Stimulated activated CD8-positive, alpha-beta memory T cell treated with anti-CD3 and anti-CD28 coated beads, Interleukin-7, amount 100 ng/mL, for 1 hour (primary cell): ENCODE measurements at places on chromosomes 4 and X.

- DNase-seq = no peak
Measured at GRCh38 chrX:51813886-51814460, 70.7 kb downstream of the GSPT2 start.

DNA sequence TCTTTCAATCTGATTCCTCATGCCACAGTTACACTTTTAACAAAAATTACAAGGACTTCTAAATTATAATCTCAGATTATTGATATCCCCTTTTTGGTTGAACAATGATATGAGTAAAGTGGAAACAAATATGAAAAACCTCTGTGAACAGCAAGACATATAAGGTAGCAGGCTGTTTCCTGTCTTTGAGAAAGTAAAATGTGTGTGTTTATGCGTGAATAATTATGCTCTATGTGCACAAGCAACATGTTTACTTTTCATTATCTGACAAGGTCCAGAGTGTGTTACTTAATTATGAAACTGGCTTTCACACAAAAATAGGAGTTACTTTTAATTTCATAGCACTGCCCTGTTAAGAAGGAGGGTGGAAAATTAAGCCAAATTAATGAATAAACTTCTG, 43.1 kb downstream of the DDIT4L start:
- DNase-seq = no peak

DNA sequence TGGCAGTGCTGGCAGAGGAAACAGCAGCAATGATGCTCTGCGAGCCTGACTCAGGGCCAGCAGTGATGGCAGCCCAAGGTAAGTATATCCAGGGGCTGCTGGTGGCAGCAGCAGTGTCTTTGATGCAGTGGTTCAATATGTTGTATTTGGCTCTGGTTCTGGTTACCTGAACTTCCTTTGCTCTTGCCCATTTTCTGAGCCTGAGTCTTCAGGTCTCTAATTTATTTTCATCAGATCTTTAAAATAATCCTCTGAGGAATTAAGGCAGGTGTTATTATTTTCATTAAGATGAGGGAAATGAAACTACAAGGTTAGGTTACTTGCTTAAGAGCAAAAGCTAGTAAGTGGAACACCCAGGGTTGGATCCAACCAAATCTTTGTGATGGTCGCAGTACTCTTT, 102.8 kb upstream of the BMP2K start:
- DNase-seq = no peak

DNA sequence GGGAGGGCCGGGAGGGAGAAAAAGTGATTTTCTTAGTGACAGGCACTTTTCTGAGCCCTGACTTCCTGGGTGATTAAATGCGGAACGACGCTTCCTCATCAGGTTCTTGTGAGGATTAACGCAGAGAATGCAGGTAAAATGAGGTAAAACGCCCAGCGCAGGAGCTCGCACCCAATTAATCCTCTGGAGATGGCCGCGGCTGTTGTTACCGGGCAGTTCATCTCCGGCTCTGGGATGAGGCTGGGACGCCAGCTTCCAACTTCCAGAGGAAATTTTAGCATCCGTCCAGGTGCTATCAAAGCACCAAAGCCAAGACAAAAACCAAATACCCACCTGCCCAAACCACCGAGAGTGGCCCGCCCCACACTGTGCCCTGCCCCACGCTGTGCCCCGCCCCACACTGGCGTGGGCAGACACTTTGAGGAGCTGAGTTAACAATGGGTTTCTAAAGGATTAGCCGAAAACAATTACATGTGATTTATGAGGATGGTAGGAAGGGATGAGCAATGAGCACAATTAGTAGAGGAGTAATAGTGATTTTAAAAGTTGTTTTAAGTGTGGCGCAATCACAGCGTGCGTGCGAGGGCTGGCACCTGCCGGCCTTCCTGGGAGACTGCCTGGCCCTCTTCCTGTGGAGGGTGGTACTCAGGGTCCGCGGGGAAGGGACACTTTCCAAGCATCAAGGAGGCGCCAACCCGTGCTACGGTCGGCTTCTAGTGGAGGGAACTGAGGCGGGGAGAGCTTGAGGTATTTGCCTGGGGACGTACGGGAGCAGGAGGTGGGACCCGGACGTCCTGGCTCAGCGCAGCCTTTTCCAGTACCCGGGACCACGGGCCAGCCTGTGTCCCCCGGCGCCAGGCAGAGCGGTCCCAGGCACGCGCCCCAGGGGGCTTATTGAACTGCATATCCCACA, 41.6 kb upstream of the ADRA2C start:
- no peak for DNase-seq

- no peak for DNase-seq
Measured at GRCh38 chrX:120358737-120359456, 3.0 kb upstream of the ATP1B4 start.

GRCh38 chr4:145735827-145736226, 55.9 kb downstream of the C4orf51 start:
- DNase-seq = no peak

DNA sequence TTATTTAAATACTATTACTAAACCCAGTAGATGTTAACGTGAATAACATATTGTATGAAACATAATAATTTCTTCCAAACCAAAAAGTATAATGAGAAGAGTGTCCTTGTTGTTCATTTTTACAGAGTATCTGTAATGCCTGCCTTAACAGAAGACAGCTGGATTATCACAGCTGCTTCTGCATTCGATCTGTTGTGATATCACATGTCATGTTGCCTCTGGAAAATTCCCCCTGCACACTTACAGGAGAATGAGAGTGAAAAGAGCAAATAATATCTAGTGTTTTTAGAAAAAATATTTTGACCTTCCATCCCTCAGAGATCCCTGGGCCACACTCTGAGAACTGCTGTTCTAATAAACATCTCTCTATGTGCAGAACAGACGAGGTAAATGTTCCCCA, 240.1 kb upstream of the NOCT start:
- no peak for DNase-seq

DNA sequence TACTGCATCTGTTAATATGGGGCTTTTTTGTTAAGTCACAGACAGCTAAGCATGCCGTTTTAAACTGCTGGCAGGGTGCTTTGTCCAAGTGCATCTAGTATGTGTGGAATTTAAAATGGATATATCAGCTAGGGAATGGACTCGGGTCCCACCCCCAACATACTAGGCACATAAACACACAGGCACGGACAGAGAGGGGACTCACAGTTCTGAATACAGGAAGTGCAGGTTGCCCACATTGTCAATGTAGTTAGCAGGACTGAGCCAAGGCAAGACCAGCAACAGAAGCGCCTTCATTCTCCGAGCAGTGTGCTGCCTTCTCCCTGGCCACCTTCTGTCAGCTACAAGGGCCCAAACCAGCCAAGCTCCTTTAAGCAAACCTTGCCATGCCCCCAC, 33.6 kb downstream of the LNX1 start:
- DNase-seq = no peak

DNA sequence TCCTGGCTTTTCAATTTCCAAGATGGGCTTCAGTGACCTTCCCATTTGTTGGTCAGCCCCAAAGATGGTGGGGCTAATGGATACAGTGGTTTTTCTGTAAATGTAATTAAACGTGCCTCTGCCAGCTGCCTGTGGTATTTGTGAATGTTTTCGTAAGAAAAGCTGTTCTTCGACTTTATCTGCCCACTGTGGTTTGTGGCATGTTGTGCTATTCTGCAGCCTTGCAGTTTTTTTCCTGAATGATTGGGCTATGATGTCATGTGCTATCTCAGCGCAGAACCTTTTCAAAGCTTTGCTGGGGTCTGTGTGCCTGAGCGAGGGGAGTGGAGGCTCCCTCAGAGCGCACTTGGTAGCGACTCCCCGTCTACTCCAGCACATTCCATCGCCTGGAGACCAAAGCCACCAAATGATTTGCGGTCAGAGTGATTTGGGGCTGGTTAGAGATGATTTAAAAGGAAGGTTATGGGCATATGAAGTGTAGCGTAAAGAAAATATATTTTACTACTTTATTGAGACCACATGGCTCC, 137.5 kb downstream of the PALLD start:
- DNase-seq = no peak

DNA sequence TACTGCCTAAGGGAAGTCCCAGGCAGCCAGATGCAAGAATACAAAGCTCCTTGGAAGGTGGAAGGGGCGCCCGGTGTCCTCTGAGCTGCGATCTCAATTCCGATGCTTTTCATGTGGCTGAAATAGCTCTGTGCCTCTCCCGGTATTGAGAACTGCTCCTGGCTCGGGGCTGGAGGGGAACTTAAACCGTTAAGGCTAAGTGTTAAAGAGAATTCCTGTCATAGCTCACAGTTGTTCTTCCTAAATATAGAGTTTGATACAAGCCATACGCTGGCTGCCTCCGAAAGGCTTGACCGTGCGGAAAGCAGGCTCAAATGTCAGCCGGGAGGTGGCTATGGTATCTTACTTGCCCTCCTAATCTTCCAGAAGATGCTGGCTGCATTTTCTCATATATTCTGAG, at the start of gene SMPX:
TSS of gene SMPX (minus strand) at position 157 of the 400 bp plus-strand sequence. CDS start 3,826 bp downstream, outside the sequence.
- DNase-seq = no peak

- no peak for DNase-seq
Measured at GRCh38 chrX:22249371-22249770, 23.3 kb upstream of the CBLL2 start.

- no peak for DNase-seq
Measured at GRCh38 chr4:12446657-12447185, 1018.0 kb upstream of the HS3ST1 start.

DNA sequence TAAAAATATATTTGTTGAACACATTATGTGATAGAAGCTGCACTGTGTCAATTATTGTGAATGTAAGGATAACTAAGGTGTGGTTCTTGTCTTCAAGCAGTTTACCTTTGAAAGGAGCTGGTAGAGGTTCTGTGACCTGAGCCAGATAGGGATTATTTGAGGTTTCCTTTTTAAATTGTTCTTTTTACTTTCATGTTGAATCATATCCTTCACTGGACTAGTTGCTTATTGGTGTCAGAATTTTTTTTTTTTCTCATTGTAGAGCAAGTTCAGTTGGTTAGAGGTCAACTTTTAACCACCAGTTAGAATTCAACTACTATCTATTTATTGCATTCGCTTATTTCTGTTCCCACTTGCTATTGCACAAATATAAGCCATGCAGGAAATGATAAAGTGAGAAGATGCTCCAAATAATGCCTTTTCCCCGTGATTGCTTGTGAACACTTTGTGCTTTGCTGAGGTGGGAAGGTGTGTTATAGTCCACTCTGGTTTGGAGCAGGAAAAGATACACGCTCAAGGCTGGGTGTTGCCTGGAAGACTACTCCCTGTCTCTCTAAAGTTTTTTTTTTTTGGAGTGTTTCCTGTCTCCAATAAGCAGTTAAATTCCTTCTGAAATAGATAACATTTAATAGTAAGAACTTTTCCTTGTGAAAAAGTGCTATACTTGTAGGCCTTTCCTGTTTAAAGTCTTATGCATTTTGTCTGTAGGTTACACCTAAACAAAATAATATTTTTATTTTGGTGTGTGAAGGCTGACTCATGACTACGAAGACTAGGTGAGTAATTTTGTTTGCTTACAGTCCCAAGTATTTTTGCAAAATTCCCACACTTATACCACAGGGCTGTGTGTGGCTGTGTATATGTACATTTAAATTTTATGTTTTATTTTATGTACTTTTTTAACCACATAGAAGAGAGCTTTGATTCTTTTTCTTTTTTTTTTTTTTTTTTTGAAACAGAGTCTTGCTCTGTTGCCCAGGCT, 83.8 kb upstream of the LCORL start:
- DNase-seq = no peak

- DNase-seq = no peak
Measured at GRCh38 chr4:152168987-152169616, 366.8 kb downstream of the FBXW7 start.

DNA sequence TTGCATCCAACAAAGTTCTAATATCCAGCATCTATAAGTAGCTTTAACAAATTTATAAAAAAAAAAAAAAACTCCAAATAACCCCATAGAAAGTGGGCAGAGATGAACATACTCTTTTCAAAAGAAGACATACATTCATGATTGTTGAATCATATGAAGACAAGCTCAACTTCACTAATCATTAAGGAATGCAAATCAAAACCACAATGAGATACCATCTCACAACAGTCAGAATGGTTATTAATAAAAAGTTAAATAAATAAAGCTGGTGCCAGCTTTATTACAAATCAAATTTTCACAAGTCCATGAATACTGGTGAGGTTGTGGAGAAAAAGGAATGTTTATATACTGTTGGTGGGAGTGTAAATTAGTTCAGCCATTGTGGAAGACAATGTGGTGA, 592.0 kb downstream of the IQCM start:
- no peak for DNase-seq

- DNase-seq = no peak
Measured at GRCh38 chrX:150903110-150903508, 4.6 kb upstream of the CD99L2 start.

GRCh38 chr4:37675587-37676290, 10.4 kb downstream of the RELL1 start:
- DNase-seq = no peak

DNA sequence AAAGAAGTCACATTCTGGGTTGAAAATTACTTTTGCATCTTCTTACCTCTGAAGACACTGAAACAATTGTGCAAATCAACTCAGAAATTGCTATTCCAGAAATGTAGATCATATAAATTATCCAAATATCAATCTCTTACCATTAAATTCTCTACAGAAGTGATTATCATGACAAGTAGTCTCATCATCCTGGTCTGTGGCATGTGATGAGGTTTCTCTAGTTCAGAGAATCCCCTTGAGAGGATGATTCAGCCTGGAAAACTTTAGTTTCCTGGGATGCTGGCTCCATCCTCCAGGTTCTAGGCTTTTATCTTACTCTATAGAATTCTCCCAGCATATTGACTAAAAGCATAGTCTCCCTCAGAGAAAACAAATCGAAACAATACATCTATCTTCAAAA, 76.2 kb upstream of the S100G start:
- no peak for DNase-seq

DNA sequence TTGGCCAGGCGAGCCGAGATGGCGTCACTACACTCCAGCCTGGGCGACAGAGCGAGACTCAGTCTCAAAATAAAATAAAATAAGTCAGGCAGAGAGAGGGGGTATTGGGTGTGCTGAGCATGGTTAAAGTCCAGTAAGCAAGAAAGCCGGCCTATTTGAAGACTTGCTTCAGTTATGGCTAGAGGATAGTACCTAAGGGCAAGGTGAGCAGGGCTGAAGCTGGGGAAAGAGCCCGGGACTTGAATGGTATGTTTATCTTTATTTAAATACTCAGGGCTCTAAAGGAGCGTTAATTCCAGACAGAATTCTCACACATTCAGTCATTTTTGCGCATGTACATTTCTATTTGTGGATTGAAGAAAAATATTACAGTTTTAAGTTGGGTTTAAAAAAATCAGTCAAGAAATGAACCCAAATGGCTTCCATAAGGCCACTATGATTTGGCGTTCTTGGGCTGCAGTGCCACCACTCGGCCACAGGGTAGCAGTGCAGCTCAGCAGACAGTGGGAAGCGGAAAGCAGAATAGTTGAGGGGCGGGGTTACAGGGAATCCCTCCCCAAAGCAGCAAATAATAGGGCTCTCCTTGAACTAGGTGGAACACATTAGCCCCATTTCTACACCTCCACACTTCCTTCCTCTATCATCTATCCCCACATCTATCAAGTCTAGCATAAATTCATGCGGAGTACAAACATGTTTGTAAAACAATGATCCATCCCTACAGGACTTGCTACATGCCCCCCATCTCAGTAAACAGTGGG, 37.2 kb upstream of the SH3D19 start:
- peak; percentile 30 for DNase-seq

GRCh38 chr4:110620691-110621327, 2.1 kb downstream of the PITX2 start:
- DNase-seq = no peak

- no peak for DNase-seq
Measured at GRCh38 chrX:123217077-123217476, 33.0 kb downstream of the GRIA3 start.

GRCh38 chr4:155701827-155702226, 35.2 kb downstream of the GUCY1A1 start:
- DNase-seq = no peak
